Suprapubic skin (tissue), 4 donors: ENCODE measurements at places on chromosomes 2 and 18. TPM values are rescaled to one million over a fixed set of nuclear protein-coding genes. Genes with fewer than 3 reads are reported as not detected.

DNA sequence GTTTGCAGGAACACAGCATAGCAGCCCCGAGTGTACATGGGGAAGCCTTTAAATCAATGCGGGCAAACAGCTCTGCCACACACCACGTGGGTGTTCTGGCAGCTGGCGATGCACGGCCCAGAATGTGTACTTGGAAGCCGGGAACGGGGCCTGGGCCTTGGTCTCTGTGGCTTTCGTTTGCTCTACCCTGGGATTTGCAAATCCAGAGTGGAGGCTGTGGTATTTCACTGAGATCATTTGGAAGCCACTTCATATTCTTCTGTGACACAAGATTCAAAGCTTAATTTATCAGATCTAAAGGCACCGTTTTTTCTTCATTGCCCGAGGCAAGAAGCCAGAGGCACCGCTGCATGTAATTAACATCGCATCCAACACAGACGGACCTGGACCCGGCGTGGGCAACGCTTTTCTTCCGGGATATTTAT is 246.3 kb upstream of the MYT1L start:
- no peak for DNase-seq

GRCh38 chr2:170824526-170825015 is 7.9 kb downstream of the GAD1 start:
- DNase-seq, result no peak

DNA sequence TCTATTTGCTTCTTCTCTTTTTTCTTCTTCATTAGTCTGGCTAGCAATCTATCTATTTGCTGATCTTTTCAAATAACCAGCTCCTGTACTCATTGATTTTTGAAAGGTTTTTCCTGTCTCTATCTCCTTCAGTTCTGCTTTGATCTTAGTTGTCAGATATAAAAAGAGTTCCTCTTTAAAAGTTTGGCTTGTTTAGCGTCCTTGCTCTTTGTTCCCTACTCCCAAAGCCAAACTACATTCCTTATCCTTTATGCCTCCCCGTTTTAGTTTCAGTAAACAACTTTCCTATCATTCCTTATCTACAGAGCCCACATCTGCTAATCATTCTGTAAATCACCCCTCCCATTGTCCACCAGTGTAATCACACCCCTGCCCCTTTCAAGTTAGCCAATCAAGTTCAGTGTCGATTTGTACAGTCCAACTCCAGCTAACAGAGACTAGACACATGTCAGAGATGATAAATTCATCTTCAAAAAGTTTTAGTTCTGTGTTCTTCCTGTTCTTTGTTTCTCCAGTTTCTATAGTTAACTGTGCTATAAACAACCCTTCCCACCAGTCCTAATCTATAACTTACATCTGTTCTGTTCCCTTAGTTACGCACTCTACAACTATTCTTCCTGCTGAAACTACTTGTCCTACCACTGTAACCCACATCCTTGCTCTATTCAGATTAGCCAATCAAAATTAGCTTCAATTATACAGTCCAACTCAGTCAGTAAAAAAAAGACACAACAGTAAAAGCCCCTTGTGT is 44.4 kb downstream of the TFPI start:
- DNase-seq, result no peak

DNA sequence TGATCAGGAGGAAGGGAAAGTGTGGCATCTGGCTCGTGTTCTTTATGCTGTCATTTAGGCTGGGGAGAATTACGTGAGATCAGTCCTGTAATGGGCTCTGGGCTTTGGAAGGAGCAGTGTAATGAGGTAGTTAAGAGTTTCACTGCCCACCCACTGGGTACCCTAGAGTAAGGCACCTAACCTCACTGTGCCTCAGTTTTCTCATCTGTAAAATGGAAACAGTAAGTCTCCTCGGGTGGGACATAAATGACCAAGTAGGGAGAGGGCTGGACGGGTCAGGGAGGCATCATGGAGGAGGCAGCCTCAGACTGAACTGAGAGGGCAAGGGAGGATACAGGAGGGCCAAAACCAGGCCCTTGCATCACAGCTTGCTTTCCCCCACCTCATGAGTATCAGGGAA is 97.3 kb upstream of the MCFD2 start:
- DNase-seq, result no peak

- no peak for DNase-seq
These were observed 302.3 kb downstream of the IRS1 start for GRCh38 chr2:226497146-226497909.

GRCh38 chr2:237057893-237058300 is 27.8 kb upstream of the COPS8 start:
- DNase-seq, result no peak

DNA sequence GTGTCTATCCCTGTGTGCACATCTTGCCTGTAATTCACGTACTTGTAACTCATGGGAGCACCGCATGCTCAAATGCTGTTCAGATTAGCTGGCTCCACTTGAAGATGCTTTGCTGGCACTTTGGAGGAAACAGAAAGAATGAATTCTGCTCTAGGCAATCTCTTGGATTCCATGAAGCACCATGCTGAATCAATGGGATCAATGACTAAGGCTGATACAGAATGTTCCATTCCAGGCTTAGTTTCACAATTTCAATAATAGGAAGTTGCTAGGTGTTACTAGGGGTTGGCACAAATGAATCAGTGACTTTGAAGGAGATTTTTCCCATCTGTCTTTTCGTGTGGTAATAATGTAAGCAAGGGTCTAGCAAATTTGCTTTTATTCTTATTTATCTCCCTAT is 328.8 kb downstream of the OSR1 start:
- DNase-seq, result no peak

- no peak for DNase-seq
These were observed 409.2 kb upstream of the SPHKAP start for GRCh38 chr2:228590681-228591080.

- DNase-seq, result no peak
These were observed 95.6 kb downstream of the SP3 start for GRCh38 chr2:173869244-173870229.

Gene BUB1
- 7.7 TPM for total RNA-seq

DNA sequence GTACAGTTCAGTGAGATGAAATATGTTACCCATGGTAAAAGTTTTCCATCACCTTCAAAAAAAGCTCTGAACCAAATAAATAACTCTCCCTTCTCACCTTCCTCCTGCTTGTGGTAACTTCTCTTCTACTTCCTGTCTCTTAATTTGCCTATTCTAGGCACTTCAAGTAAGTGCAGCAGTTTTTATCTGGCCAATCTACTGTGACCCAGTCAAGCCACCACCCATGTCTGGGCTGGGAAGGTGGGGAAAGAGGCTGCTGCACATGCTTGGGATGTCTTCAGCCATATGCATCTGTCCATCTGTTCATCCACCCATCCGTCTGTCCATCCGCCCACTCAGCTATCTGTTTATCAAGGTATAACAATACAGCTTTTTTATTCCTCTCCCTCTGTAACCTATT is 31.6 kb downstream of the ZNF532 start:
- DNase-seq, result no peak

Gene ZNF236
- total RNA-seq, result 13.5 TPM

Gene ARHGAP25
- 10.9 TPM for total RNA-seq

DNA sequence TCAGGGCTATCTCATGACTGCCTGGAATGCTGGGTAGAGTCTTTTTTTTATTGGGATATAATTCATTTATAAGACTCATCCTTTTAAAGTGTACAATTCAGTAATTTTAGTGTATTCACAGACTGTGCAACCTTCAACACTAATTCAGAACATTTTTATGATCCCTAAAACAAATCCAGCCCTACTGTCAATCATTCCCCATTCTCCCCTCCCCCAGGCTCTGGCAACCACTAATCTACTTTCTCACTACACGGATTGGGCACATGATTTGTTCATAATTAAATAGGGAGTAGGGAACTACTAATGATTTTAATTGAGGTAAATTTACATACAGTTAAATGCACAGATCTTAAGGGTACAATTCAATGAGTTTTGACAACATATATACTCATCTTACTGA is 225.7 kb downstream of the CDCA7 start:
- no peak for DNase-seq

Gene LRRTM4
- total RNA-seq, result not detected

DNA sequence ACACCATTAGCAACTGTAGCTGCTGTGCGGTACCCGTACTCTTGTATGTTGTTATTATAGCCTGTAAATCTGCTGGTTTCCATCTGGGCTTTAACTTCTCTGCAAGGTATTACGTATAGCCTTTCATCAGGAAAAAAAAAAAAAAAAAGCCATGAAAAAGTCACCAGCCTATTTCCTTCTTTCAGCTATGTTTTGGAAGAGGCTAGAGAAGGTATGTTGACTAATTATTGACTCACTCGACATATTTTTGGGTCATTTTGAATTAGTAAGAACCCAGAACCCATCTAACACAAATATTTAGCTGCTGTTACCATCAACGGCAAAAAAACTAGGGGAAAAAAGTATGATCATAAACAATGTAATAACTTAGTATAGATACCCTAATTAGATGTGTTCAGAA is 1395.6 kb downstream of the SUCLG1 start:
- no peak for DNase-seq

DNA sequence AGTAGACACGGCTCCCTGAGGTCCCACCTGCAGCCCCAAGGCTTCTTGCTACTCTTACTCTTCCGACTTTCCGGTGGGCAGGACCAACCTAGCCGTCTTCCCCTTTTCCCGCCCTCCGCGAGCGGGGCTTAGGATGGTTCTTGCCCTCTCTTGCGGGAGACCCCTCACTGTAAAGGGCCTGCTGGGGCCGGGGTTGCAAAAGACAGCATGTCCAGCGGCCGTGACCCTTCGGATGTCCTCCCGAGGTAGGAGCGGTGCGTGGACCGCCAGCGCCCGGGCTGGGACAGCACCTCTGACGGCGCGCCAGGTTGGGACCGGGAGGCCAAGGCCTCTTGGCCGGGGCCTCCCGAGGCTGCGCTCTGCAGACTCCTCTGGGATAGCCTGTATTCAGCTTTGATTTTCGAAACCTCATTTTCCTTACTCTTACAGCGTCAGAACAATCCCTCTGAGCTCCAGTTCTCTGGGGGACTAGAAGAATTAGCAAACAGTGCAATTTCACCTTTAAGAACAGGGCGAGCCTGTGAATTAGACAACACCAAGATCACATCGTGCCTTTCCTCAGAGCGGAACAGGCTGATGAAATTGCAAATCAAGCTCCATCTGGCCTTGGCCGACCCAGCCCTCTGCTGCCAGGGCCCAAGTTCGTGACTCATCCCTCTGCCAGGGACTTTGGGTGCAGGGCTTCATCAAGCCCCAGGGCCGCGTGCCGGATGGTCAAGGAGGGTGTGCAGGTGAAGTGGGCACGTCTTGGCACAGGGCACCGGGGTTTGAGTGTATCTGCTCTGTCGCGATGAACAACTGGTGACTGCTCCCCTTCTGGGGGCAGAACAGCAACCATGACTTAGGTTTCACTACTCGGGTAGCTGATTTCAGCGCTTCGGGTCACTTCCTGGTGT is 777 bp downstream of the MOCOS start:
- peak; percentile 82 for DNase-seq

Gene GULP1
- total RNA-seq, result 21.3 TPM

DNA sequence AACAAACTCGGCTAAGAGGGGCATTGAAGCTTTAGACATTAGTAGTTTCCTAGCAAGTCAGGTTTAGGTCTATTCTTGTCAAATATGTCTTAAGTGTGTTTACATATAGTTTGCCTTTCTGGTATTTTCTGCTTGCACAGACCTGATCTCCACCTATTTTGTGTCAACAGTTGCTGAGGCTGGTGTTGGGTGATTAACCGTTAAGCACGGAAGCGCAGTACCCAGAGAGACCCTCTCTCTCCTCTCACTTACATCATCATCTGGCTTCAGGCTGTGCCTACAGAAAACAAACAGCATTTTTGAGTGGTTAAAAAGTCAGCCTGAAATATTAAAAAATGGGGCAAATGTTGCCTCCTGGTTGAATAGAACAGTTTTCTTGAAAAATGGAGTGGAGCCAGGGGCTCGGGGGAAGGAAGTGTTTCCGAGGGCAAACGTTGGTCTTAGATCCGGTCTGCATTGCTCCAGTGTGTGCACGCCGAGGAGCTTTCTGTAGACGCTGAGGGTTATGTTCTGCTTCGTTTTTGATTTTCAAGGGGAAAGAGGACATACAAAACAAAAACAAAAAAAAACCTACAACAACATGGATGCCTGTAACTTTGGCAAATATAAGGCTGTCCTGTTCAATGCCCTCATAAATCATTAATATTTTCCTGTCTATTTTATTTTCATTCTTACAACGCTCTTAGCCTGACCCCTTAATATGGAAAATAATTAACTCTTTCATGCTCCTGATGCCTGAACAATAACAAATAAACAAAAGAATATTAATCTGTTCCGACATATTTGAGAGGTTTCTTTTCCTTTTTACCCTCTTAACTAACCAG is 120.8 kb downstream of the MEIS1 start:
- no peak for DNase-seq

DNA sequence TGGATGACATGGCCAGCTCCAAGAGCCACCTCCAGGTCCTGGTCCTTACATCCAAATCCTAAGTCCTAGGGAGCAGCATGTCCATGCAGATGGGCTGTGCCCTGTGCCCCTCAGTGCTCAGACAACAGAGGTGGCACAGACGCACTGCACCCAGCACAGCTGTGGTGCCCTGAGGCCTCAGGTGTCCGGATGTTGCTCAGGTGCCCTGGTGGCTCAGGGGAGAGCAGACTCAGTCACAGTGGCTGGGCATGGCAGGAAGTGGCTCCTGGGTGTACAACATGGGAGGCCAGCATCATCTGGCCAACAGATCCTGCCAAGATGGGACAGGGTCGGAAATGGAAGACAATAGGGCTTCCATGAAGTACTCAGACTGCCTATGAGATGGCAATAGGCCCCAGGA is 50.1 kb downstream of the TIMM21 start:
- no peak for DNase-seq

Gene ABCG5
- total RNA-seq, result not detected

GRCh38 chr2:195821566-195821932 is 164.5 kb downstream of the SLC39A10 start:
- no peak for DNase-seq

Gene KLHL30
- 0.13 TPM for total RNA-seq

DNA sequence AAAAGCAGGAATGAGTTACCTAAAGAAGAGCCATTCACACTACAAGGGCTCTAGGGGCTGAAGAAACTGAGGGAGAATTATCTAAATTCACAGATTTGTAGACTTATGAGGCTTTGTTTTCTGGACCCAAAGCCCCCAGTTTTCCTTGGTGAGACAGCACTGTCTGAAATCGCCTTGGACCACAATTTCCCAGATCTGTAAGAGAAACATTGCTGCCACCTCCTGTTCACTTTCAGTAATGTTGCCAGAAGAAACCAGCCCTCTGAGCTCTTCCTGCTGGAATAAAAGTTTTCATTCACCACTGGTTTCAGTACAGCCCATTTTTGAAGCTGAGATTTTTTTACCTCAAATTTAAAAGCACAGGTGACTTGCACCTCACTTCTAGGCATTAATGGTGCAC is 169.2 kb downstream of the CDH20 start:
- no peak for DNase-seq

DNA sequence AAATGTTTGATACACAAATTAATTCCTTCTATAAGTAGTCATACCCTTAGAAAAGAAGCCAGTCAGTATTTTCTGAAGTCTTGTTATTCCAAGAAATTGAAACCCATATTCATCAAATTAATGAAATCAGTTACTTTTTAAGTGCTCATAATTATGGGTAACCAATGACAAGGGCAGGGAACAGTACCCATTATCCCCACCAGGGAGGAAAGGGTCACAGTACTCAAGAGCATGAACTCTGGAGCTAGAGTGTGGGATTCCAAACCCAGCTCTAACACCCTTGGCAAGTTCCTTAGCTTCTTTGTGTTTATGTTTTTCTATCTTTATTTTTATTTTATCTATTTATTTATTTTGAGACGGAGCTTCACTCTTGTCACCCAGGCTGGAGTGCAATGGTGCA is 68.4 kb downstream of the CCDC148 start:
- no peak for DNase-seq
